Activated naive CD4-positive, alpha-beta T cell treated with anti-CD3 and anti-CD28 coated beads, Interleukin-2, amount 50 U/mL, for 72 hours (primary cell): ENCODE measurements at places on chromosomes 13 and 19. TPM values are rescaled to one million over a fixed set of nuclear protein-coding genes. Genes with fewer than 3 reads are reported as not detected.

Gene NOSIP
- 96.1 TPM for total RNA-seq

Gene FGF21
- total RNA-seq, result not detected

Gene FCHO1
- total RNA-seq, result 81.4 TPM

Gene RDH8
- total RNA-seq, result not detected

Gene KCNN4
- 110 TPM for total RNA-seq

Gene PRTN3
- not detected for total RNA-seq

GRCh38 chr13:25241007-25241406 lies 46.3 kb downstream of the MTMR6 start:
- no peak for DNase-seq

DNA sequence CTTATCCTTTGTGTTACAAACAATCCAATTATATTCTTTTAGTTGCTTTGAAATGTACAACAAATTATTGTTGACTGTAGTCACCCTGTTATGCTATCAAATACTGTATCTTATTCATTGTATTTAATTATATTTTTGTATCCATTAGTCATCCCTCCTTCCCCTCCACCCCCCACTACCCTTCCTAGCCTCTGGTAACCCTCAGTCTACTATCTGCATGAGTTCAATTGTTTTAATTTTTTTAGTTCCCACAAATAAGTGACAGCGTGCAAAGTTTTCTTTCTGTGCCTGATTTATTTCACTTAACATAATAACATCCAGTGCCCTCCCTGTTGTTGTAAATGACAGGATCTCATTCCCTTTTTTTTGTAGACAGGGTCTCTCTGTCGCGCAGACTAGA lies 4.5 kb downstream of the SAE1 start:
- no peak for DNase-seq

DNA sequence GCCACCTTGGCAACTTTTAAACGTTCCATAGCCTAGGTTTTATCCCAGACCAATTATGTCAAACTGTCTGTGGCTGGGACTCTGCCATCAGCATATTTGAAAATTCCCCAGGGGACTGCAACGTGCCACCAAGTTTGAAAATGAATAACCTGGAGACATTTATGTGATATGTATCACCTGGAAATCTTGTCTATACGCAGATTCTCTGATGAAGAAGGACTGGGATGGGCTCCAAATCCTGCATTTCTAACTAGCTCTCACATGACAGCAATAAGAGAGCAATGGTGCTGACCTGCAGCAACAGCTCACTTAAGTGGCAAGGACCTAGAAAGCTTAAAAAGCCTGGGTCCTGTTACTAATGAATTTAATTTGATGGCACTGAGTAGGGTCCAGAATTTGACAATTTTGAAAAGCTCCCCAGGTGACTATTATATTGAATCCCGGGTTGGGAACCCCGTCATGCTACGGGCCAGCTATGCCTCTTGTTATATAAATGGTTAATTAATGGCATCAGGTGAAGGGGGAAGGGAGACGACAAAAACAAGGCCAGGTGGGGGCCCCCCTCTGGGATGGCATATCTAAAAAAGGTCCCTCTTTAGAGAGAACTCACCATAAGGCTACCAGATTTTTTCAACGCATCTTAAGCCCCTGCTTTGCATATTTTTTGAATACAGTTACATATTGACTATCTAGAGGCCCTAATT lies 213.7 kb downstream of the ZIC5 start:
- no peak for DNase-seq

- DNase-seq, result no peak
These were observed 613.9 kb downstream of the TBC1D4 start for GRCh38 chr13:74868049-74868448.

- DNase-seq, result no peak
These were observed 40.5 kb upstream of the EBPL start for GRCh38 chr13:49731766-49732165.

DNA sequence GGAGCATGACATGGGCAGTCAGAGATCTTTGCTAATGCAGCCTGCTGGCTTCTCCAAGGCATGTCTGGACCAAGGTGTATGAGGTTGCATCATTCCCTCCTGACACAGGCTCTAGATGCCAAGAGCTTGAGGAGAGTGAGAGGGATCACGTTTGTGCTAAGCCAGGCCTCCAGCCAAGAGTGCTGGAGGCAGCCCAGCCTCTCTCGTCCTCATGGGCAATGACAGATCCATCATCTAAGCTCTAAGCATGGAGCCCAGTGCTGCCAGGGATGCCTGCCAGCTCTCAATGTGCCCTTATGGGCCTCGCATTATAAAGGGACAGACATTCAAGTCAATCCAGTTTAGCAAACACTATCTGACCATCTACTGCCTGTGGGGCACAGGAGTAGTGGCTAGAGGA lies 136.3 kb upstream of the VSTM2B start:
- DNase-seq, result no peak
